ENCODE measurements at places on chromosomes 5 and 9.

- no peak for DNase-seq
Observed at GRCh38 chr5:167623354-167623753, 668.1 kb upstream of the WWC1 start.

GRCh38 chr9:28318515-28318914 lies 745.2 kb upstream of the C9orf72 start:
- DNase-seq, result no peak

DNA sequence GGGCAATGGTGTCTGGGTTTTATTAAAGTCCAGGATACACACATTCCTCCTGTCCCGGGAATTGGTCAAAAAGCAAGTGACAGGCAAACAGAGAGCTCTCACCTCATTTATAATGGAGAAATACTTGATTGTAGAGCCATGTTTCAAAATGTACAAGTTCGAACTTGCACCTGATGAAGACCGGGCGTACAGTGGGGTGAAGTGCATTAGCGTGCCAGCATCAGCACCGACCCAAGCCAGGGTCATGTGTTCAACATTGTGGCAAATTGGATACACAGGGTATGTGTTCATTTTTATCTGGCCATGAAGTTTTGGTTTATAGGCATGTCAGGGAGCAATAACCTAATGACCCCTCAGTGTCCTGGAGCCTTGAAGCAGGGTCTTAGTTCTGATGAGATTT lies 472.5 kb downstream of the IRX1 start:
- no peak for DNase-seq

DNA sequence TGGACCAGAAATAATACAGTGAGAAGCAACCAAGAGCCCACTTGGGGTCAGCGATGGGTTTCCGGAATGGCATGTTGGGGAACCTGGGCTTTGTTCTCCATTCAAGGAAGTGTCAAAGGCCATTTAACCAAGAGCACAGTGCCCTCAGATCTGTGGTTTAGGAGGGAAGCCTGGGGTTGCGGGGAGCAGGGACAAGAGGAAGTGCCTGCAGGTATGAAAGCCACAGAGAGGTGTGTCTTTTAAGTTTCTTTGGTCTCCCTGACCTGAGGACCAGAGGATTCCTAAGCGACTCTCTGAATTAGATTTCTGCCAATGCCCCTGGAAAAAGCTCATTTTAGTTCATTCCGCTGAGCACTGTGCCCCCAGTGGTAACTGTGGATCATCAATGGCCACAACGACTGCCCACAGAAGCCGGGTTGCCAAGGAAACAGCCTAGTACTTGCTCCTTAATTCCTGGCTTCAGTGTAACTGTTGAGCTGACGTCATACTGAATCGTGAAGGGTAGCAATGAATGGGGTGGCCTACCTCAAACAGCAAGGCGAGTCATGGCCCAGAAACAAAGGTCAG lies 107.3 kb upstream of the SPIN1 start:
- DNase-seq, result no peak

GRCh38 chr5:152388610-152389009 lies 16.5 kb downstream of the NMUR2 start:
- DNase-seq, result no peak

- no peak for DNase-seq
Observed at GRCh38 chr5:122880749-122881148, 35.3 kb downstream of the SNX24 start.

- DNase-seq, result no peak
Observed at GRCh38 chr5:174532455-174533453, 191.6 kb upstream of the MSX2 start.

- no peak for DNase-seq
Observed at GRCh38 chr9:133050781-133051180, 11.0 kb upstream of the CEL start.

GRCh38 chr5:125422342-125422741 lies 675.9 kb upstream of the ZNF608 start:
- DNase-seq, result peak; percentile 4

GRCh38 chr5:59725392-59725767 lies 168.1 kb downstream of the PDE4D start:
- no peak for DNase-seq

DNA sequence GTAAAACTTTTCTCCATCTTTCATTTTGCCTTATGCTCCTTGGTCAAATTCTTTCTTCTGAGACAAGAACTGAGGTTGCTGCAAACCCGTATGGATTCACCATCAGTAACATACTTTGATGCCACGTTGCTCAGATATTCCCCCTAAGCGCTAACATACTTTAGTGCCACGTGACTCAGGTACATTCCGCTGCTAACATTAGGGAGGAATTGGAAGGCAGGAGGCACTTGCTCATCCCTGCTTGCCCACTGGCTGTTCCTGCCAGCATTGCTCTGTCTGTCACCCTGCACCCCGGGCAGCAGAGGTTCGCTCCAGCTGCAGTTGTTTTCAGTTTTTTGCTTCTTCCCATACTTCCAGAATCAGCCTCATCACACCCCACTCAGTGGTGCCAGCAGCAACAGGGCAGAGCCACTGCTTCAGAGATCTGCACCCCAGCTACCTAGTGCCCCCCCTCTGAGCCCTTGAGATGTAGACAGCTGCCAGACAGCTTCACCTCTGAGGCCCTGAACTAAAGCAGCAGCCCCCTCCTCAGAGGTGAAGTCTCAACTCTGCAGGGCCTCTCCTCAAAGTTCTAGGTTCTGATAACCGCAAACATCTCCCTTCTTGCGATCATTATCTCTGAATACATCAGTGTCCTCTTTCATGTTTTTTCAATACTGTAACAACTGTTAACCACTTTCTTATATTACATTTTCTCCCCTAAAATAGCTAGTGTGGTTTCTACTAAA lies 228.0 kb upstream of the KIF2A start:
- DNase-seq, result no peak

- no peak for DNase-seq
Observed at GRCh38 chr9:36876056-36876455, 158.0 kb downstream of the PAX5 start.

GRCh38 chr9:126472948-126473298 lies 140.8 kb upstream of the LMX1B start:
- no peak for DNase-seq

DNA sequence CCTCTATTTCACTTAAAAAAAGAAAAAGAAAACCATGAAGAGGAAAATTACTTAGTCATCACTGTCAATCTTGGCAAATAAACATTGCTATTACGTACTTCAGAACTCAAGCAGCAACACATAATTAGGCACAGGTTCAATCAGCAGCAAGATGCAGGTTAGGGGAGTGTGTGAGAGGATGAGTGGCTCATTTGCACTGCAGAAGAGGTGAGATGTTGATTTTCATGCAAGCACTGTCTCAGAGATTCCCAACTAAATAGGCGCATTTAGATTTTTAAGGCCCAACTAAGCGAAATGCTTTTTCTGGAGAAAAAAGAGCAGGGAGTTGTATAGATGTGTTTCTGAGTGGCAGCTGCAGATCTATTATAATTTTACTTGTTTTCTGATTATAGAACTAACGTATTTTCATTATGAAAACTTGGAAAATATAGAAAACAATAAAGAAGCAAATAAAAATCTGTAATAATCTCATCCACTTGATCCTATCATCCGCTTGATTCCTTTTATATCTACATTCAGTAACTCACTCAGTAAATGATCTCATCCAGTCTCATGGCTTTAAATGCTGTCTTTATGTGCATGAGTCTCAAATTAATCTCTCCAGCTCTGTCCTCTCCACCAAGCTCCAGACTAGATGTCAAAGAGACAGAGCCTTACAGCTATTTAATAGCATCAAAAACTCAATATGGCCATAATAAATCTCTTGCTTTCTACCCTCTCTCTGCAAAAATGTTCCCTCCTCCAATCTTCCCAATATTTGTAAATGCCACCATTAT lies 162.5 kb downstream of the ZNF462 start:
- no peak for DNase-seq

DNA sequence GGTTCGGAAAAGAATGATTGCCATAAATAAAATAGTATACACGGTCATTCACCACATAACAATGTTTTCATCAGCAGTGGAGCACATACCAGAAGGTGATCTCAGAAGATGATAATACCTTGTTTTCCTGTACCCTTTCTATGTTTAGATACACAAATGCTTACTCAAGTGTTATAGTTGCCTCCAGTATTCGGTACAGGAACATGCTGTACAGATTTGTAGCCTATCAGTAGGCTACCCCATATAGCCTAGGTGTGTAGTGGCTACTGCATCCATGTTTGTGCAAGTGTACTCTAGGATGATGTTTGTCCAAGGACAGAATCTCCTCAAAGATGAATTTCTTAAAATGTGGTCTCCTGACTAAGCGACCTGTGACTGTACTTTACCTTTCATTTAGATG lies 59.2 kb downstream of the ICE1 start:
- no peak for DNase-seq

GRCh38 chr9:96027251-96028131 lies 152.0 kb downstream of the ERCC6L2 start:
- no peak for DNase-seq

DNA sequence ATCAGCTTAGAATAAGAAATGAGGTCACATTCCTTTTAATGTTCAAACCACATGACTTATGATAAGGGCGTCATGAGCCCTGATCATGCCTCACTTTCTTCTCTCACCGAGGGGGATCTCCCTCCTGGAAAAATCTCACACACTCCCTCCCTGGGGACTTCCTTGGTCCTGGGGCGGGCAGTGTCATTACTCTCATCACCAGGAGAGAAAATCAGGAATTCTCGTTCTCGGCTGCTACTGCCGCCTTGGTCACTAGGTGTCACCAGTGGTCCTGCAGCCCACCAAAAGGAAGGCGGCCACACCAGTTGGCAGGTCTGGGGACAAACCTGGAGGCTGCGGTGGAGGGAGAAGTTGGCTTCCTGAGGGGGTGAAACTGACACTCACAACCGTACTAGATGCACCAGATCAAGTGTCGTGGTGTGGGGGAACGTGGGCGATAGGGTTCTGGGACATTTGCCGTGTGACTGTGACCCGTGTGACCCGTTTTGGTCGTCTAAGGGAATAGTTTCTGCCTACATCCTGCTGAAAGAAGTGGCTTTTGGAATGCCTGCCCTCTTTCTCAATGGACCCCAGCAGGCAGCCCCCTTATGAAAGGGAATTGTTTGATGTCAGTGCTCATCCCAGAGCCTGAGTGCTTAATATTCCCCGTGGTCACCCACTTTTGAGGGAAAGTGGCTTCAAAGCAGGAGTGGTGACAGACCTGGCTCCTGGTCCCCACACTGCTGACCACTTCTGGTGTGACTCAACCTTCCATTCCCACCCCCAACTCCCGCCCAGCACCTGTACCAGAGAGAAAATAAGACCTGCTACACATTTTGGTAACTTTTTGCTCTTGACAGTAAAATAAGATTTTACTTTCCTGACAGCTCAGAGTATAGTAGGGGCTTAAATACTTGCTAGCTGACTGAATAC lies 63.2 kb downstream of the ACER2 start:
- peak; percentile 72 for DNase-seq

DNA sequence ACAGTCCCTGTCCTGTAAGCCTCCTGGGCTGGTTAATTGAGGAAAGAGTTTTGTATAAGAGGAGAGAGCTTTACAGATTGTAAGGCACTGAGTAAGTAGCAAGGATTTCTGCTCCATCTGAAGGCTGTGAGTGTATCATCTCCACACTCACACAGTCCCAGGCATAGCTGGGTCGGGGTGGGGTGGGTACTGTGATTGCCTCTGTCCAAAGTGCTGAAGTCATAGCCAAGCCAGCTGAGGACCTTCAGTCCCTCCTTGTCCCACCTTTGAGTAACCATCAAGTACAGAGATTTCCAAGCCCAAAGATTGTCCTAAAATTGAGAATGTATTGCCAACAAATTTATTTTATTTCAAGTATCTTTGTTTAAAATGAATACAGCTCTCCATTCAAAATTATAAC lies 5.5 kb upstream of the DNAJB5 start:
- DNase-seq, result no peak

DNA sequence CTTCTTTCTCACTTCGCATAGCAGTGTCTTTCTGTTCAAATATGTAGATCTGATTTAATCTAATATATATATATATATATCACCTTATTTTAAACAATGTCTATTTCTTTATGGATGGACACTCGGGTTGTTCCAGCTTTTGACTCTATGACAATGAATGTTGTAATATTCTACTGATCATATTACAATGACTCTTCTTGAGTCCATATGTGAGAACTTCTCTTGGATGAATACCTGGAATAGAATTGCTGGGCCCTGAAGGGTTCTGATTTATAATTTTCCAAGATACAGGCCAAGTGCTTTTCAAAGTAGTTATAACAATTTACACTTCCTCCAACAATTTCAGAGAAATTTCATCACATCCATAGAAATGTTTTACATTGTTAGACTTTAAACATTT lies 28.8 kb downstream of the NTRK2 start:
- DNase-seq, result no peak

DNA sequence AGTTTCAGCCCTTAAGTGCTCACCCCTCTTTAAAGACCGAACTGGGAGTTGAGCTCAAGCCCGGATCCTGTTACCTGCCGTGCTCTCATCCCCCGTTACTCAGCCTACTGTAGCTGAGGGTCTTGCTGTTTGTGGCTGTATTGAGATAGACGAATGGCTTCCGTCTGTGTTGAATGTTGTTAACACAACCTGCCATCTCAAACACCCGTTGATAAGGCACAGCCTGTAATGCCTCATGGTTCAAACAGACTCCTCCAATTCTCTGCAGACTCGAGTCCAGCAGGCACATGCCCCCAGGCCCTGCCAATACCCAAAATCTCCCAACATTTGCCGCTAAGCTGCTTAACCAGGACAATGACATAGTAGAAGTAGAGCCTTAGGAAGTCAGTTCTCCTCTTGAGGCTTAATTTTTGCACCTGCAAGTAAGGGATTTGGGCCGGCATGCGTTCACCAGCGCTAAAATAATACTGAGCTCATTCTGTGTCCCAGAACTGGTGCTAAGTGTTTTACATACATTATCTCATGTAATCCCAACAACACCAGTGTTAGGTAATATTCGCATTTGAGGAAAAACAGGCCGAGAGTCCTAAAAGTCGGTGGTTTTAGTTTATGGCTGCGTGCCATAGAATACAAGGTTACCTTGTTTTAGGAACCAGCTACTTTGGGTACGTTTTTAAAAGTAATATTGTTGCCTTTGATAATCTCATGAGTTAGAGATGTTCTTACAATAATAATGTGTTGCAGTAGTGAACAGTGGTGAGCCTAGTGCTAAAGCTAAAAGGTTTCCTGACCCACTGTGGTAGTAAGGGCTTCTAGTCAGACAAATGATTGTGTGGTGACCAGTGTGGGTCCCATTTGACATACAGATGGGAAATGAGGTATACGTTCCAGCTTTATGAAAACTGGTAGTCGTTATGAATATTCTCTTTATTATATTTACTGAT lies 1.5 kb upstream of the RFX3 start:
- DNase-seq, result peak; percentile 71

DNA sequence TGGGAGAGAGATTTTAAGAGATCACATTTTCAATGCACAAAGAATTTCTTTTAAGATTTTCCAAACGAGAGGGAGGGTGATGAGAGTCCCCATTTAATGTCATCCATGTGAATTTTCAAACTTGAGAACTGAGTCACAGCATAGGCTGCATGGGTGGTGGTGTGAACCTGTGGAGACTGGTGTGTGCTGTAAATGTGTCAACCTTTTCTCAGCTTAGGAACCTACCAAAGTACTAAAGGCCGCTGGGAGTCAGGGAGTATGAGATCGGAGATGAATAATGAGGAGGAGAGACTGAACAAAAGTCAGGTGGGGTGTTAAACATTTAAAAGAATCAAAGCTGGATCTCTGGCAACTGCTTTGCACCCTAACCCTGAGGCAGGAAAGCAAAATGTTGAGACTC lies 7.5 kb downstream of the ALDH1A1 start:
- DNase-seq, result no peak

- no peak for DNase-seq
Observed at GRCh38 chr5:40073927-40074326, 605.8 kb upstream of the PTGER4 start.

GRCh38 chr9:81032030-81032572 lies 657.2 kb downstream of the TLE1 start:
- DNase-seq, result no peak

- no peak for DNase-seq
Observed at GRCh38 chr5:127997201-127997704, 86.3 kb upstream of the SLC12A2 start.
